ENCODE measurements at places on chromosomes 5 and 9. TPM values are rescaled to one million over a fixed set of nuclear protein-coding genes. Genes with fewer than 3 reads are reported as not detected.

The SLCO4C1 gene
- total RNA-seq: 6.2 TPM

The RGS7BP gene
- total RNA-seq: 1.7 TPM

The PCDHGB1 gene
- 5.6 TPM for total RNA-seq

DNA sequence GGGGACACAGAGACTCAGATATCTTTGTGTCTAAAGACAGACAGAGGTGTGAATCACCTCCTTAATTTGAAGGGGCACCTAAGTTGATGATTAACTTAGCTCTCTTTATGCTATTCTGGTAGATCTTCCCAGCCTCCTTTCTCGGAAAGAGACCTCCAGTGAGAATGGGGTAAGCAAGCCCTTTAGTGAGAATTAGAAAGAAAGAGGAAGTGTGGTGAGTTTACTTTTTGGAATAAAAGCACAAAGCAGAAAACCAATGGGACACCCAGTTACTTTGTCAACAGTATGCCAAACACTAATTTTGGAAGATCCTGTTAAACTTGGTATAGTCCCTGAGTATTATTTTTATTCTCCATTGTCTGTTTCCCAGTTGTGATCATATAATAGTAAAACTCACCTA lies 302.8 kb upstream of the RASA1 start:
- no peak for DNase-seq

DNA sequence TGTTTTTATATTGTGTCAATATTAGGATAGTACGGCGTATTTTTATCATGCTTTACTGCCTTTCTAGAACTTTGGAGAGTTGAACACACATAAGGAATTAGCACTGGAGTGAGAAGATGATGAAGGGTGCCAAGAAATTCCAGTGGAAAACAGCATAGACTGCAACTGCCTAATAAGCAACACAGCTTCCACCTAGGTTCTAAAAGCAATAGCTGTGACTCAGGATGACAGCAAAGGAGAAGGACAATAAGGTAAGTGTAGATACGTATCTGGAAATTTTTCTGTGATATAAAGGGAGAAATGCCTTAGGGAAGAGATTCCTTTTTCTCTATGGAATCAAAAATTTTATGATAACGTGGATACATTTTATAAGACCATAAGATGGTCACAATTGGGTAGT lies 7.4 kb downstream of the PTPRD start:
- DNase-seq: no peak

- no peak for DNase-seq
Measured at GRCh38 chr9:81390792-81391456, 298.4 kb downstream of the TLE1 start.

DNA sequence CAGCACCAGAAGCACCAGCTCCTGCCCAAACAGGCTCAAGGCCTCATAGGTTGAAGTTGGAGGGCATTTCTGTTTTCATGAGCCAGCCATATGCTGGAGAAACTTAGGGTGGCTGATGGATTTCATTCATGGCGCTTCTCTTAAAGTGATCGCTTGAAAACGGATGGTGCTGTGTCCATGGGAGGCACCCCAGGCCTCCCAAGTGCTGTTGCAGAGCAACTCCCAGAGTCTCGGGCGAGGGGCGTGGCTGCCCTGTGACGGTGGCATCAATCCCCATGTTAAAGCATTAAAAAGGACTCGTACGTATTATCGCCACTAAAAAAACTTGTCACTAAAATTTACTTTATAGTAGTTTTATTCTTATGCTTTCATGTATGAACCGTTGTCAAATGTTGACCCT lies 128.3 kb downstream of the MRPL36 start:
- DNase-seq: no peak

DNA sequence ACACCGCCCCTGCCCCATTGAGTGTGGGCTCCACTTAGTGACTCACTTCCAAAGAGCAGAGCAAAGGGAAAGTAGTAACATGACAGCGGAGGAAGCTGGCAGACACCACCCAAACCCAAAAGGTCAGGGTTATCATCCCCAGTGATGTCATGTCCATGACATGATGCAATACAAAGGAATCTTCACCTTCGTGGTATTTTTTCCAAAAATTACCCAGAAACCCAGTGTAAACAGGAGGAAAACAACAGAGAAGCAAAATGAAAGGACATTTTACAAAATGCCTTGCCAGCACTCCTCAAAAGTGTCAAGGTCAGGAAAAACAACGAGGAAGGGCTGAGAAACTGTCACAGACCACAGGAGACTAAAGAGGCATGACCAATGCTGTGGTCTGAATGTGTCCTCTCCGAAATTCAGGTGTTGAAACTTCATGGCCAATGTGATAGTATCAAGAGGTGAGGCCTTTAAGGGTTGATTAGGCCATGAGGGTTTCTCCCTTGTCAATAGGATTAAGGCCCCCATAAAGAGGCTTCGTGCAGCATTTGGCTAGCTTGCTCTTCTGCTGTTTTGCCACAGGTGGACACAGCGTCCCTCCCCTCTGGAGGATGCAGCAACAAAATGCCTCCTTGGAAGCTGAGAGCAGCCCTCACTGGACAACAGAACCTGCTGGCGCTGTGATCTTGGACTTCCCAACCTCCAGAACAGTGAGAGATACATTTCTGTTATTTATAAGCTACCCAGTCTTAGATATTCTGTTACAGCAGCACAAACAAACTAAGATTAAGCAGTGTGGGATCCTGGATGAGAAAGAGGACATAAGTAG lies 30.5 kb upstream of the MED10 start:
- DNase-seq: no peak

The RAPGEF1 gene
- 66.2 TPM for total RNA-seq

GRCh38 chr5:115813719-115814118 lies 2.7 kb downstream of the CDO1 start:
- no peak for DNase-seq

DNA sequence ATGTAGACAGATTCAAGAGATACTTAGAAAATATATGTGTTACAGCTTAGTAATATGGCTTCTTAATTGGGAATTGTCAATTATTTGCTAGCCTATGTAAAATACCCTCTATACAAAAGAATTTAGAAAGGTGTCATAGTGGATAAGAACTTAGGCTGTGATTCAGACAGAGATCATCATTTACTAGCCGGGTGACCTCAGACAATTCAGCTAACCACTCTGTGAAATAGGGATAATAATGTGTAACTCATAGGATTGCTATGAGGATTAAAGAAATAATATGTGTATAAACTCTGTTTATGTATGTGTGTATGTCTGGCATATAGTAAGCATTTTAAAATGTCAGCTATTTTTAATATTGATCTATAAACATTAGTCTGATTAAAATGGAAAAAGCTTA lies 5.9 kb upstream of the LARS1 start:
- DNase-seq: no peak

- DNase-seq: no peak
Measured at GRCh38 chr9:994005-994404, 17.6 kb downstream of the DMRT3 start.
